ENCODE measurements at places on chromosomes 12 and 14.

DNA sequence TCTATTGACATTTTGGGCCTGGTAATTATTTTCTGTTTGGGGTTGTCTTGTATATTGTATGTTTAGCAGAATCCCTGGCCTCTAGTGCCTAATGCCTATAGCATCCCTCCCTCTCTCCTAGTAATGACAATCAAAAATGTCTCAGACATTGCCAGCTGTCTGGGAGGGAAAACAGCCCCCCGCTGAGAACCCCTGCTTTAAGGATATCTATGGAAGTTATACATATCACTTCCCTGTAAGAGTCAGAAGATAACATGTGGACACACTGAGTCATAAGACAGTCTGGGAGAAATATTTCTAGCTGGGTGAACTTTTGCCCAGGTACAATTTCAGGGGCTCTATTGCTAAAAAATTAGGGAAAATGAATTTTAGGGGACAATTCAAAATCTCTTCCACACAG lies 255.0 kb downstream of the PAWR start:
- DNase-seq, result no peak

DNA sequence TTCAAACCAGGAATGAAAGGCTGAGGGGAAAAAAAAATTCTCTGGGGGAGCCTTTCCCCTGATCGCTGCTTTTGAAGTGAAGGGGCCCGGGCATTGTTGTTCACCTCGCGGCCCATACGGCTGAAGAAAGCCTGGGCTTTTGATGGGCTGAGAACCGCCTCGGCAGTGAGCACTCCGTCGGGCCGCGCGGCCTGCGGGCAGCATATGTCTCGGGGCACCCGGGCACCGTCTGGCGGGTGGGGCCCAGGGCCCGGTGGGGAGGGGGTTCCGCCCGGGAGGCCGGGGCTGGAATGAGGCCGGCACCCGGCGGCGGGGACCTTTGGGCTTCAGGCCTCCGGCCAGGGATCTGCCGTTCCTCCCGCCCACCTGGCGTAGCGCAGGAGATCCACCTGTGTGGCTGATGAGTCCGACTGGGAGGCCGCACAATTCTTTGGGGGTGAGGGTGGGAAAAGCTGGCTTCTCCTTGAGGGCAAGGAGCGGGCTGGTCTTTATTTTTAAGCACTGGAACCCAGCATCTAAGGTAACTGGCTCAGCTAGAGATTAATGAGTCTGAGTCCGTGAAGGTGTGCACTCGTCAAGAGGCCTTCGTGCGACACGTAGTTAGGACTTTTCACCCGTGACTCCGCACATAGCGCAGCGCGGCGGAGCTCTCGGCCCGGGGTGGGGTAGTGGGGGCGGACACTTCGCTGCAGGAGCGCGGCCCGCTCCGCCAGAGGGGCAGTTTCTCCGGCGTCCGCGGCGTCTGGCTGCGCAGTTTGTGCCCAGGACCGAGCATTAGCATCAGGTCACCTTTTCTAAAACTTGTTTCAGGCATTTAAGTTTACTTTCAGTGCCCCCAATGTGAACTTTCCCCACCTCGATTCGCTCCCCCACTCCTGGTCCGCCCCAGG lies 10.6 kb downstream of the FOXA1 start:
- DNase-seq, result no peak

GRCh38 chr12:132761032-132761920 lies at the start of gene ANKLE2:
ANKLE2 (minus strand) TSS chr12:132761832; CDS start chr12:132761798, 34 bp downstream.
- DNase-seq, result peak; percentile 65

- DNase-seq, result no peak
Measured at GRCh38 chr12:129538137-129538536, 365.7 kb downstream of the TMEM132D start.

GRCh38 chr12:32161058-32161457 lies 54.4 kb downstream of the BICD1 start:
- DNase-seq, result no peak

DNA sequence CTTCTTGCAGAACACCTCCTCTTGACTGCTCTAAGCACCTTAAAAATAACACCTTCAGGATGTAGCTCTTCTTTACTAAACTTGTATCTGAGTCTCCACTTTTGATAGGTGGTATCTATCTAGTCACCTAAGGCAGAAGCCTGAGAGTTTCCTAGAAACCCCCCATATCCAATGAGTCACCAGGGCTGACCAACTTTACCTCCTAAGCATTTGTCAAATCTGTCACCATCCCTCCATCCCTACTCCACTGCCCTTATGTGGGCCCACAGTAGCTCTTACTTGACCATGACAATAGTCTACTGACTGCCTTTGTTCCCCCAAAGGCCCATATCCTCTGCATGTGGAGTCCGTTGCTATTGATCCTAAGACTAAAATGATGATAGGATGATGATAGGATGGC lies 15.9 kb downstream of the AVIL start:
- DNase-seq, result no peak

DNA sequence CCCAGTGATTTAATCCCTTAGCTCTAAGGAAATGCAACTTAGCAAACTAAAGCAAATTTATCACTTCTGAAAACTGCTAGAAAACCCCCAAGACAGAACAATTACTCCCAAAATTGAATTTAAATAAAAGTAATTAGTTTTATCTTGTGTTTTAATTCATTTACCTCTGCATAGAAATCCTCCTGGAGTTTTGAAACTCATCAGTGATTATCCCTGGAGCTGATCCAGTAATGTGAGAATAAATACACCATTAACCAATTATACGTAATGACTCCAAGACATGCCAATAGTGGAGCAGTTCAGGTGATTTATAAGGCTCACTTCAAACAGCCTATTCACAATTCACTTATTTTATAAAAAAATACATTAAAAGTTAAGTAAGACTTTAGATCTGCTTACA lies 855.3 kb upstream of the FLRT2 start:
- no peak for DNase-seq

GRCh38 chr14:38839694-38840365 lies 263.2 kb downstream of the SEC23A start:
- DNase-seq, result no peak

- DNase-seq, result no peak
Measured at GRCh38 chr12:58895053-58895452, 25.3 kb downstream of the LRIG3 start.

- DNase-seq, result no peak
Measured at GRCh38 chr14:103680491-103681231, 34.6 kb downstream of the XRCC3 start.

GRCh38 chr12:8622646-8623045 lies 10.0 kb upstream of the AICDA start:
- DNase-seq, result no peak

DNA sequence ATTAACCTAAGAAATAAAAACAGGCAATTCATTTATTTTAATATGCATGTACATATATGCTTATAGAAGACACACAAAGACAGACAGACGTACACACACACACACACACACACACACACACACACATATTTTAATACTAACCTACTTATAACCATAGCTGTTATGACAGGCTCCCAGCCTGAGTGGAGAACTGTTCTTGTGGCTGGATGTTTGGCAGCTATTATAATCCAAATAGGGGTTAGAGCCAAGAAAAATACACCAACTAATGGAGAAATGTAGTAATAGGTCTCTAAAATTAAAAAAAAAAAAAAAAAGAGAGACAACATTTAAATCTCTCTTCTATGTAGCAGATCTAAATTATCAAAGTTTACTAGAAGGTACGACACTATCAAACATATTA lies 91.8 kb downstream of the SLC41A2 start:
- DNase-seq, result no peak

GRCh38 chr12:102745971-102746600 lies 171.0 kb downstream of the PAH start:
- no peak for DNase-seq

DNA sequence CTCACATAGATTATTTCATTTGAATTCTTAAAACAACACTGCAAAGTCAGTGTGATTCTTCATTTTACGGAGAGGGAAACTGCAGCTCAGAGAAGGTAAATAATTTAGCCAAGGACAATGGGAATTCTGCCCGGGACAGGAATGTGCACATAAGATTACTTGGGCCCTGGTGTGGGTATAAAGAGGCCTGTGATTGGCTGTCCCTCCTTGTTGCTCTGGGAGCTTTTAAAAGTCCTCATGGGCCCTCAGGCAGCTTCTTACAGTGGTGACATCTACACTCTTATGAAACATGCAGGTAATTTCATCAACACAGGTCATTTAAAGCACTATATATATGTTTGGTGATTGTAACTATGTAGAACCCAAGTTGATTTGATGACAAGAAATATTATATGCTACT lies 100.3 kb downstream of the ESR2 start:
- no peak for DNase-seq

GRCh38 chr14:92309968-92310530 lies 12.9 kb upstream of the SLC24A4 start:
- DNase-seq, result no peak

DNA sequence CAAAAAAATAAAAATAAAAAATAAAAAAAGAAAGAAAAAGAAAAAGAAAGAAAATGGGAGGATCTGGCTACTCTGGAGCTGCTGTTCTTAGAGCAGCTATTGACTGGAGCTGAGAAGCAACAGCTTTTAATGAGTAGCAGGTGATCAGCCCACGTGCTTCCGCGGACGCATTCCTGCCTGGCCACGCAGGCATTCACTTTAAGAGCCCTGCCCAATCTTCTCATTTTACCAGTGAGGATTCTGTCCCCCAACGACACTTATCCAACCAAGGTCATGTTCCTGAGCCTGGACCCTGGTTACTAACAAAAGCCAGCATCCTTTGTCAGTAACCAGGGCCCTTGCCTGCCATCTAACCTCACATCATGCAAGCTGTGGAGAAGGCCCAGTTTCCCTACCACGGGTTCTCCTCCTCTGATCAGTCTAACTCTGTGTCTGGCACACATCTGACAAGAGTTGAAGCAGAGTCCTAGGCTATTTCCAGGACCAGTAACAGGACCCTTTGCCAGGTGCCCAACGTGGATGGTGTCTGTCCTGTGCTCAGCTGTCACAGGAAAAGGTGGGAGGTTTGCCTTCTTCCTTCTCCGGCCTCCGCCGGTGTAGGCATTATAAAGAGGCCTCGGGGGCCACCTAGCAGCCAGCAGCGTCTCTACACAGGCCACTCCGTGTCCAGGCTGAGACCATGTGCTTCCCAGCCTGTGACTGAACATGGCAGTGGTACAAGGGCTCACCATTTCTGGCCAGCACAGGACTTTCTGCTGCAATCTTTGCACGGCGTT lies 60.9 kb upstream of the GPATCH2L start:
- DNase-seq, result no peak

GRCh38 chr12:50127546-50127945 lies 15.5 kb downstream of the COX14 start:
- DNase-seq, result no peak

DNA sequence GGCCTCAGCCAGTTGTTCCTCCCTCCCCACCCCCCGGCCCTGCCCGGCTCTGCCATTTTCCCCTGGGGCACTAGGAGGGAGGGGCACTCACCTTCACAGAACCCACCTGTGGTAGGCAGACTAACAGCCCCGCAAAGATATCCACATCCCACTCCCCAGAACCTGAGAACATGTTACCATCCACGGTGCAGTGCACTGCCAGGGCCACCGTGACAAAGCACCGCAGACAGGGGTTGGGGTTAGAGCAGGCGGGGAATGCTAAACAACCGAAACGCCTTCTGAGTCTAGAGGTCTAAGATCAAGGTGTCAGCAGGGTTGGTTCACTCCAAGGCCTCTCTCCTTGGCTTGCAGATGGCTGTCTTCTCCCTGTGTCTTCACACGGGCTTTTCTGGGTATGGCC lies 57.4 kb upstream of the NCOR2 start:
- DNase-seq, result no peak

DNA sequence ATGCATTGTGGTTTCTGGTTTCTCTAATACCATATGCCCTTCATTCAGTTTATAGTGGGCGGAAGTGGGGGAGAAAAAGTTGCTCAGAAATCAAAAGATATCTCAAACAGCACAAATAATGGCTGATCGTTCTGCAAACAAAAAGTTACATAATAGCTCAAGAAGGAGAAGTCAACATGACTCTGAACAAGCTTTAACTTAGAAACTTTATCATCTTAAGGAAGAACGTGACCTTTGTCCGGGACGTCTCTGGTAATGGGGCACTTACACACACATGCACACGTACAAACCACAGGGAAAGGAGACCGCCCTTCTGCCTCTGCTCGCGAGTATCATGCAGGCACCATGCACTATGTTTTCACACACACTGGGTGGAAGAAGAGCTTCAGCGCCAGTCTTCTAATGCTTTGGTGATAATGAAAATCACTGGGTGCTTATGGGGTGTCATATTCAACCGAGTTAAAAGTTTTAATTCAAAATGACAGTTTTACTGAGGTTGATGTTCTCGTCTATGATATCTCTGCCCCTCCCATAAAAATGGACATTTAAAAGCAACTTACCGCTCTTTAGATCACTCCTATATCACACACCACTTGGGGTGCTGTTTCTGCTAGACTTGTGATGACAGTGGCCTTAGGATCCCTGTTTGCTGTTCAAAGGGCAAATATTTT lies 4.7 kb downstream of the FOS start:
- DNase-seq, result peak; percentile 57

DNA sequence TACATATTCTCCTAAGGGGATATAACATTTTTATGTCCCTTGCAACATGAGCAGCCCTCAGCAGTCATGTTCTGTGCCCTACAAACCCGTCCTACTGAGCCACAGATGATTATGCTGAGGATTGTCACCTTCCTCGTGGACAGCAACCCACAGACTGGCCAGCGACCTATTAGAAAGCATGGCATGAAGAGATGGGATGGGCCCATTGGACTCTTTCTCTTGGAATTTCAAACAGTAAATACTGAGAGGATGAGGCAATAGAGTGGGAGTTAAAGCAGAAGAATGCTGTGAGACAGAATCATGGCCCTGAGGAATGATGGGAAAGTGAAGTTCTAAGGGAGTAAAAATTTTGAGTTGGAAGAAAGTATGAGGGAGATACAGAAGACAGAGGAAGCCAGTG lies 149.9 kb upstream of the BTG1 start:
- no peak for DNase-seq

- no peak for DNase-seq
Measured at GRCh38 chr14:68124050-68124449, 304.5 kb downstream of the RAD51B start.

DNA sequence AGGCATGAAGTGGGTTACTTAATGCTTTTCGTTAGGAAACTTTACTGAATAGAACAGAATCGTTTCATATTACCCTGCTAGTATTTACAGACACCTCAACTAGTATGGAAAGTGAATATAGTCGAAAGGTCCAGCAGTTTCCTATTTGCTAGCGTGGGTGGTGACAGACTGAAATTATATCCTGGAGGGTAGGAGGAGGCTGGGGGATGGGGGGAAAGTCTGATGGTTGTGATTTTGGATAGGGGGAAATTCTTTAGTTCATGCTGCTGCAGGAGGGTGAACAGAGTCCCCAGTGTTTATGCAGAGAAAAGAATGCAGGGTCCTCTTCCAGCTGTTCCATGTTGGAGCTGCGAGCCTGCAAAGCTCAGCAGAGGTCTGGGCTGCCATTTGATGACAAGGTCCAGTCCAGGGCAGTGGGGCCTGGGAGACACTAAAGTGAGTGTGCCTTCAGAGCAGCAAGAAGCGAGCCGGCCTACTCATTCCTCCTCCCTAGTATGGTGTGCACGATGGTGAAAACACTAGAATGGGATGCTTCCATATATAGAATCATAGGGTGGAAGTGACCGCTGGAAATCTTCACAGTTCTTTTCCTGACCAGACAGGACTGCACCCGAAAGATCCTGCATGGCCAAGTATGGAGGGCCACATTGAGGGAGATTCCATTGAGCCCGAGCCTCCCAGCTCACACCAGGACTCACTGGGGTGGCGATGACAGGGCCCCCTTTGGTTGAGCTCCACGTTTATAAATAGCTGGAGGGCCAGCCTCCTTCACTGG lies 2.1 kb downstream of the SAMD4A start:
- DNase-seq, result no peak

GRCh38 chr14:37650356-37651037 lies 55.1 kb downstream of the TTC6 start:
- no peak for DNase-seq
